BJ (cell line): ENCODE measurements at places on chromosomes 7 and 10.

DNA sequence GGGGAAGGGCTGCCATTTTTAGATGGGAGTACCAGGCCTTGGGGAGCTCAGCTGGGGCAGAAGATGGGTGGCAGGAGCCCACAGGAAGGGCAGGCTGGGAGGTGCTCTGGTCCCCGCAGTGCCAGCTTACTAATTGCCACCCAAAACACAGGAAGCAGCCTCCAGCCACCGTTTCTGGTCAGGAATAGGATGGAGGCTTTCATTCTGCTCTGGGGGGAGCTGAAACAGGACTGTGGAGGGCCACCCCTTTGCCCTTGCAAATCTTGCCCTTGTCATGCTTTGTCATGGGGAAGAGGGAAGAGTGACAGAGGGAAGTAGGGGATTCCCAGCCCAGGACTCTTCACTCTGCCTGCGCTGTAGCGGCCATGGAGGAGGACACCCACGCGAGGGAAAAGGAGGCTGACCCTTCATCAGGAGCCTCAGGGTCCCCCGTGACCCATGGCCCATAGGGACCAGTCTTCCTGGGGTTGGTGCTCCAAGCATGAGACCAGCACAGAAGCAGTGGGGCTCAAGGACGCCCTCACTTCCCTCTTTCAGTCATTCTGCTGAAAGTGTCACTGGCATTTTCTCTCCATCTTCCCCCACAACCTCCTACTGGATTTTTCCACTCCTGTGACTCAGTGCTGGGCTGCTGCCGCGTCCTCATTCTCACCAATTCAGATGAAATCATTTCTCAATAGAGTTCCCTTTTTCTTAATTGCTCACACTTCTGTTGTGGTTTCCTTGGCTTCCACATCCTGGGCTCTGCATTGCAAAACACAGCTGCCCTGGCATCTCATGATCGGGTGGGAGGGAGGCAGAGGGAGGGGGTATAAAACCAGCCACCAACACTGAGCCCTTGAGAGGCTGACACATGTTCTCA lies 61.9 kb downstream of the MKI67 start:
- DNase-seq: no peak

DNA sequence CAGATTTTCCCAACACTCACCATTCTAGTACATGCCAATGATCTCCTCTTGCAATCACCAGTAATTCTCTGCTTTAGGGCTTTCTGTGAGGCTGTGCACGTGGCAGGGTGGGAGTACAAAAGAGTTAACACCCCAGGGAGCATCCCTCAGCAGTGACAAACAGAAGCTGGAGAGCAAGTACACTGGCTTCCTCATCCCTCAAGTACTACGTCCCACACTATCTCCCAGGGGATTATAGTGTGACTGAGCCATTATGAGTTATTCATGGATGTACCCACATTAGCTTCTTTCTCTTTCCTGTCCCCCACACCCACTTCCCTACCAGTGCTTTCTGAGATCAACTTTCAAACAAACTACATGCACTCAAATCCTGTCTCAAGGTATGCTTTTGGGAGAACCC lies 1216.5 kb upstream of the AUTS2 start:
- no peak for DNase-seq

DNA sequence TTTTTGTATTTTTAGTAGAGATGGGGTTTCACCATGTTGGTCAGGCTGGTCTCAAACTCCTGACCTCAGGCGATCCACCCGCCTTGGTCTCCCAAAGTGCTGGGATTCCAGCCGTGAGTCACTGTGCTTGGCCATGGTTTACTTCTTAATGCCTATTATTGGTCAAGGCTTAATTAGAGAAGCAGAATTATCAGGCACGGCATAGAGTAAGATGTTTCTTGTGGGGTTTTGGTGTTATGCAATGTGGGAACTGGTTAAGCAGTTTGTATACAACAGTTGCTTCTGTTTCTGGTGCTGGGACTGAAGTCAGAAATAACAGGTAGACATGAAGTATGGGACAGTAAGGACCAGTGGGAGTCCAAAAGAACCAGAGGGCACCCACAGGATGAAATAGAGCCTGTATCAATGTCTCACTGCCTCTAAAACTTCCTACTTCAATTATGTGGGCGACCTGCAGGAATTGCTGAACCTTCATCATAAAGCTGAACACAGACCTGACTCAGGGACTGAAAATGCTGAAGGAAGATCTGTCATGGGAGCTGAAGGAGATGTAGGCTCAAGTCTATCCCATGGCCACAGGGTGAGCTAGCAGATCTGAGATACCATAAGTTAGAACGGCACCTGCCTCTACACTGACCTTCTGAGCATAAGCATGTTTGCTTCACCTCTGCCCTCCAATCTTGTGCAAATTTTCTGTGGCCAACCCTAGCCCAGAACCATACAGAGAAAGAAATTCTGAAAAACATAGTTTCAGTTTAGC lies 38.3 kb upstream of the VCL start:
- DNase-seq: no peak

- DNase-seq: no peak
Measured at GRCh38 chr7:81903115-81903514, 133.3 kb upstream of the HGF start.

- DNase-seq: no peak
Measured at GRCh38 chr10:27998954-27999275, at the start of gene ODAD2. Gene ODAD2, minus strand, starts transcription at chr10:27999079. Its CDS starts 3,937 bp downstream, at chr10:27995142.

- no peak for DNase-seq
Measured at GRCh38 chr7:54897891-54898290, 120.9 kb upstream of the EGFR start.

DNA sequence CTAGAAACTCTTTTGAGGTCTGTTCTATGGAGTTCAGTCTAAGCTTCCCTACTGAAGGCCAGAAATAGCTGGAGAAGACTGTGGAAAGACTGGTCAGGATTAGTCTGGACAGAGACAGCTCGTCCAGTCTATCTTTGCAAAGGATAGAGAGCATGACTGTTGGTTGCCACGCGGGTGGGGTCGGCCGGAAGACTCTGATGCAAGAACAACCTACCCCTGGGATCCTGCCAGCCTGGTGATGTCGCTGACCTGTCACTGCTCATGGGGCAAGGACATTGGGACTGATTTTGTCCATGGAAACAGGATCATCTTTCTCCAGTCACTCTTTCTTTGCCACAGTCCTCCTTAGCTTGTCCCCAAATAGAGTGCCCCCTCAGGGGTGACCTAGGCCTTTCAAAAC lies 337.6 kb upstream of the NPSR1 start:
- no peak for DNase-seq

GRCh38 chr7:30594048-30594539 lies 584 bp upstream of the GARS1 start:
- no peak for DNase-seq

GRCh38 chr7:134359787-134360432 lies 43.2 kb upstream of the SLC35B4 start:
- DNase-seq: no peak

- DNase-seq: no peak
Measured at GRCh38 chr7:145539910-145540309, 576.7 kb upstream of the CNTNAP2 start.

- DNase-seq: no peak
Measured at GRCh38 chr7:179209-179681, 13.1 kb upstream of the FAM20C start.

DNA sequence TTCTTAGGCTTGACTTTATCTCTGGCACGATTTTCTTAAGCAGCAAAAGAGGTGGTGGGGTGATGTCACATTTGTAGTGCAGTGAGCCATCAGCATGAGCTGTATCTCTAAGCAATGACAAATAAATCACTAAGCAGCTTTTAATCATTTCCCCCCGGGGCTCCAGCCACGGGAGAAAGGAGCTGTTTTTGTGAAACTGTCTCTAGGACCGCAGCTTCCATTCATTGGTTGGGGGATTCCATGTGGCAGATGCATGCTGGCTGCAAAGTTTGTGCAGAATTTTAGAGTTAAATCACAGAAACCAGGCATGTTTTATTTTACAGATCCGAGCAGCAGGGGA lies 464 bp downstream of the KIAA1217 start:
- DNase-seq: peak; percentile 19

- no peak for DNase-seq
Measured at GRCh38 chr7:112060625-112061024, 145.6 kb downstream of the DOCK4 start.

GRCh38 chr10:78337016-78337415 lies 303.4 kb downstream of the RPS24 start:
- DNase-seq: no peak

DNA sequence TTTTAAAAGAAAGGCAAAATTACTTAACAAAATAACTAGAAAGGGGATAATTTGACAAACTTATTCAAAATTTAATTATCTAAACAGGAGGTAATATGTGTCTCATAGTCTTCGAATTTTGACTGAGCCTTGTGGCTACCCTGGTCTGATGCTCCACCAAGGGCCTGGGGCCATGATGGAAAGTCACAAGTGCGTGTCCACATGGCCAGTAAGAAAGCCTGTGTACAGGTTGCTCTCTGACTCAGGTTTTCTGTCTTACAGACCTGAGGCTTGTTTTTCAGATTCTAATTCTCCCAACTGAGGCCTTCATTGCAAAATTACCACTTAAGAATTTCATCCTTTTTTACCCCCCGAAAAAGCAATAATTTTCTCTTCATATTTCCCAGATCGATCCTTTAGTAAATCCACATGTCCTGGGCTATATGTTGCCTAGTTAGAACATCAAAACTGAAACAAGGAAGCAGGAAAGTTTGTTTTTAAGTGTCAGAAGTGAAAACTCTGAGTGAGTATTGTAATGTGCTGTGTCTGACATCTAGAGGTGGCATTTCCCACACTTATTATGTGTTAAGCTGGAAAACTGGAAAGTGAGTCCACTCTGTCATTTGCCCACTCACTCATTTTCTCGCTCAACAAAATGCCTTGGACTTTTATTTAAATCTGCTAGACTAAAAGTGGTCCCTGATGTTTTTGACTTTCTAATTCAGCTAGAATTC lies 10.0 kb downstream of the CYP3A43 start:
- no peak for DNase-seq

GRCh38 chr7:28998105-28998504 lies 40.0 kb upstream of the TRIL start:
- DNase-seq: no peak

GRCh38 chr7:45573204-45573603 lies 964 bp upstream of the ADCY1 start:
- DNase-seq: no peak

DNA sequence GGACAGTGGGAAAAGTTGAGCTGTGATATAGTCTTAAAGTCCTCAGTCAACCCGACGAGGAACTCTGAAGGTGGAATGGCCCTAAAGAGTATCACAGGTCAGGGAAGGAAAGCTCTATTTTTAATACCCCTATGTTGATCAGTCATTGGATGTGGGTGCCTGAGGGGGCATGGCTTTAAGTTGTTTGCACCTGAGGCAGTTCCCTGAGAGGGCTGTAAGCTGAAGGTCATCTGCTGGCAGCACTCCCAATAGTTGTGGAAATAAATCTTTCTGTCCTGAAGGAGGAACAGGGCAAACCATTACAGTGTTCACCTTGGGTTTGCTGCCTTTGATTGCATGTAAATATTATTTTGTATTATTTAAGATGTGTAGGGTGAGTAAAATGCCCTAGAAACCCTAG lies 17.8 kb upstream of the C1GALT1 start:
- no peak for DNase-seq

DNA sequence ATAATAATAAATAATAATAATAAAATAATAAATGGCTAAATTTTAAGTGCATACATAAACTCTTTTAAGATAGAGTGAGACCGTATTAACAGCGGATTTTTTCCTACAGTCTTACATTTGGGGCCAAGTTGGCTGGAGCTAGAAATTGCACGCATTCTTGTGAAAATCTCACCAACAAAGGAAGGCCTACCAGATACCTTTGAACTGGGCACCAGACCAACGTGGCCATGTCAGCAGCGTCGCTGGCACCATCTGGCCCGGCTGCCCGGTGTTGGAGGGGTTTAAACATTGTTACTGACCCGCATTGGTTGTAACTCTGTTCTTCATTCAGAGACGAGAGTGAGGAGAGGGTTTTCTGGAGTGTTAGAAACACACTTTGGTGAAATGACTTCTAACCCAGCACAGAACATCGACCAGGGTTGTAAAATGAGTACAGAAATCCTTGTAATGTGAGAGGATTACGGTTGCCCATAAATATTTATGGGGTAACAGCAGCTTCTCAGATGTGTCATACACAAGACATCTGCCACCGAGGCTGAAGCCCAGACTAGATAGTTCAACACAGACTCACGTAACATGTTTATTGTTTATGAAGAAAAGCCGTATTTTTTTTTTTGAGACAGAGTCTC lies 34.6 kb upstream of the UNCX start:
- peak; percentile 90 for DNase-seq

DNA sequence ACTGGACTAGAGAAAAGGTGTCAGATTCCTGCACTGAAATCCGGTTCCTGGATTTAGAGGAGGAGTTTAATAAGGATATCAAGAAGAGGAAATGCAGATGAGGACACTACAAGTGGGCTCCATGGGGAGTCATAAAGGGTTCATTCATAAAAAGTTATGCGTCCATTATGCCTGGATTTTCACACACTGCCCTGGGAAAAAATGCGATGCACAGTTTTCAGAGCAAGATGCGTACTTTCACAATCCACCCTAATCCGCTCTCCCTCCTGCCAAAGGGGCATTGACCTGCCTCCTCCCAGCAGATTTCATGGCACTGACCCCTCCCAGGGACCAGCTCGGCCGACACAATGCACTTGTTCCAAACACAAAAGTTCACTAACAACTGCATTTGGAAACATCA lies 42.2 kb upstream of the OPALIN start:
- no peak for DNase-seq

GRCh38 chr10:16847644-16848043 lies 30.4 kb upstream of the RSU1 start:
- no peak for DNase-seq

DNA sequence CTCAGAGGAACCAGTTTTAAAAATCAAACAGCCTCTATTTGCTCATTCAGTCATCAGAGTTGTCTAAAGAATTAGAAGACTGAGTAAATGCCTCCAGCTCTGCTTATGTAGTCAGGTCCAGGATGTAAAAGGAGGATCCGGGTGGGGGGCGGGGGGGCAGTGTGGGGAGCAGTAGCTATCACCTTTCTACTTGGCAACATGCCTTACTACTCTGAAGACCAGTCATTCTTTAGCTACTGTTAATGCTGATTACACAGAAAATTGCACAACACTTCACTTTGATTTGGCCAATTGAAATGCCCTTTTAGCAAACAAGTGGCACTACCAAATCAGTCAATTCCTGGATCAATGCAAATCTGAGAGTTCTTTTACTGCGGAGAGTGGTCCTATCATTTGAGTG lies 164.2 kb downstream of the NXPH1 start:
- DNase-seq: no peak

GRCh38 chr10:127940866-127941640 lies 34.1 kb downstream of the PTPRE start:
- no peak for DNase-seq

GRCh38 chr7:137984181-137985041 lies 17.5 kb downstream of the CREB3L2 start:
- DNase-seq: no peak

GRCh38 chr10:35579116-35579515 lies 26.0 kb upstream of the GJD4 start:
- DNase-seq: no peak
